Mesenchymal stem cell (in vitro differentiated cells and primary cell): ENCODE measurements at places on chromosomes 16 and 17.

GRCh38 chr17:29136998-29137730 lies 43.0 kb downstream of the MYO18A start:
- no peak for DNase-seq

DNA sequence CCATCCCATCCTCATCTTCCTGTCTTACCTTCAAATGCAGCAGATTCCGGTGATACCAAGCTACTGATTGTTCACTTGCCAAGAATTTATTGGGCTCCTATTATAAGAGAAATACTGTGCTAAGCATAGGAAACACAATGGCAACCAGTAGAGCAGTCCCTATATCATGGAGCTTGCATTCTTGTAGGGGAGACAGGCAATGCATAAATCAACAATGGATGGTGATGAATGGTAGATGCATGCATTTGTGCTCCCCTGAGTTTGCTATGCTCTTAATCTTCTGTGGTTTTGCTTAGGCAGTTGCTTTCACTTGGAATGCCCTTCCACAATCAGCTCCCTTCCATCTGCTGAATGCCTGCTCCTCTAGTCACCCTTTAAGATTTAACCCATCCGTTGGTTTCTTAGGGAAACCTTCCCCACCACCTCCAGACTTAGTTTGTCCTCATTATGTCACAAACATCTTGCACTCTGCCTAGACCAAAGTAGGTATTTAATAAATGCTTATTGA lies 200.2 kb upstream of the TOX3 start:
- no peak for DNase-seq

DNA sequence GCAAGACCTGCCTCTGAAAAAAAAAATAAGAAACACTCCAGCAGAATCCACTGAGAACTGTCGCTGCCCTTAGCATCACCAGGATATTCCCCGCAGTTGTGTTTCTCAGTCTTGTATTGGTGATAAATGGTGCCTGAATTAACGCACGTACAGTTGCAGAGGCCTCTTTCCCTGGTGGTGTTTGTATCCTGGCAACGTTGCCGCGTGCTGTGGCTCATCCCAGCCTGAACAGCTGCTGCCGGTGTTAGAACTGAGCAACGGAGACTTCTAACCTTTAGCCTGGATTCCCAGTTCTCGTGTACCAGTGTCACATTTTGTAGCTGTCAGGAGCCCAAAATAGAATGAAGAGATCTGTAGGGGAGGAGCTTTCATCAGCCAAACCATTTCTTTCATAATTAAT lies 4.8 kb downstream of the MLYCD start:
- peak; percentile 60 for DNase-seq

GRCh38 chr16:78365366-78365765 lies 265.9 kb downstream of the WWOX start:
- DNase-seq, result peak; percentile 75

- peak; percentile 59 for DNase-seq
Measured at GRCh38 chr16:55944377-55944802, 69.2 kb upstream of the CES5A start.
